Endothelial cell of umbilical vein (primary cell): ENCODE measurements at places on chromosomes 13 and 19.

GRCh38 chr19:10686193-10686592 lies 15.0 kb upstream of the QTRT1 start:
- no peak overlapping the region for H3K27ac ChIP-seq
- H3K27me3 ChIP-seq, result no peaks in the 10 kb centered on the region
- peaks cover 28% of the 10 kb centered on the region for H3K36me3 ChIP-seq
- no peak for DNase-seq

GRCh38 chr19:13173139-13173737 lies 23.0 kb downstream of the IER2 start:
- no peaks in the 10 kb centered on the region for H3K36me3 ChIP-seq
- no peak overlapping the region for H3K4me3 ChIP-seq
- no peak for DNase-seq
- H3K27ac ChIP-seq, result no peak overlapping the region
- no peaks in the 10 kb centered on the region for H3K27me3 ChIP-seq
- peaks cover 14% of the 10 kb centered on the region for H3K4me1 ChIP-seq

DNA sequence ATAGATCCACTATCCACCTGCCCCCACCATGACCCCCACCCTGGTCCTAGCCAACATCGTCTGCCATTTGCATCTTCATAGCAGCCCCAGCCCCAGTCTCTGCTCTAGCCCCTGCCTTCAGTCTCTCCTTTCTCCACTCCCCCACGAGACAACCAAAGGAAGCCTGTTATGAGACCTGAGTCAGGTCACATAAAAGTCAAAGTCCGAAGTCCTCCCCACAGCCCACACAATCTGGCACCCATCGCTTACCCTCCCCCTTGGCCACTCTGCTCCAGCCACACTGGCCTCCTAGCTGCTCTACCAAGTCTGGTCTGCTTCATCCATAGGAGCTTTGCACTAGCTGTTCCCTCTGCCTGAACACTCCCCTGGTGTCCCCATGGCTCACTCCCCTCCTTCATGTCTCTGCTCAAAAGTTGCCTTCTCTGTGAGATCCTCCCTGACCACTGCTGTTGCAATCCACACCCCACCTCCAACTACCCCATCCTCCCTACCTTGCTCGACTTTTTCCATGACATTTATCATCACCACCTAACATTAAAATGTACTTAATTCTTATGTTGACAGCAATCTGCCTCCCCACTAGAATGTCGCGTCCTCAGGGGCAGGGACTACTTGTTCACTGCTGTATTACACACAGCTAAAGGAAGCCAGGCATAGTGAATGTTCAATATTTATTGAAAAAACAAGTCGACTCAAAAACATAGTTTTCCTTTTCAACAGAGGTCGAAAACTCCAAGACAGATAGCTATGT lies 1.2 kb upstream of the PLEKHG2 start:
- no peaks in the 10 kb centered on the region for H3K27me3 ChIP-seq
- peaks cover 40% of the 10 kb centered on the region for H3K4me1 ChIP-seq
- no peak for DNase-seq
- peak overlapping the region; percentile 51 for H3K27ac ChIP-seq
- peak overlapping the region; percentile 12 for H3K4me3 ChIP-seq

- peaks cover 11% of the 10 kb centered on the region for H3K4me1 ChIP-seq
- peak overlapping the region; percentile 70 for H3K27ac ChIP-seq
- H3K27me3 ChIP-seq, result no peaks in the 10 kb centered on the region
- H3K36me3 ChIP-seq, result peaks cover 2% of the 10 kb centered on the region
- H3K4me3 ChIP-seq, result no peak overlapping the region
Observed at GRCh38 chr19:44684892-44685863, 13.8 kb upstream of the CEACAM16 start.

- H3K27me3 ChIP-seq, result peaks cover 25% of the 10 kb centered on the region
- H3K4me1 ChIP-seq, result no peaks in the 10 kb centered on the region
- no peak overlapping the region for H3K4me3 ChIP-seq
- no peak for DNase-seq
Observed at GRCh38 chr13:110113284-110113764, 193.6 kb downstream of the COL4A1 start.

GRCh38 chr13:35793823-35794222 lies 317.3 kb upstream of the MAB21L1 start:
- no peak for DNase-seq
- no peak overlapping the region for H3K4me3 ChIP-seq
- no peaks in the 10 kb centered on the region for H3K27me3 ChIP-seq
- no peak overlapping the region for H3K27ac ChIP-seq
- H3K36me3 ChIP-seq, result no peaks in the 10 kb centered on the region

DNA sequence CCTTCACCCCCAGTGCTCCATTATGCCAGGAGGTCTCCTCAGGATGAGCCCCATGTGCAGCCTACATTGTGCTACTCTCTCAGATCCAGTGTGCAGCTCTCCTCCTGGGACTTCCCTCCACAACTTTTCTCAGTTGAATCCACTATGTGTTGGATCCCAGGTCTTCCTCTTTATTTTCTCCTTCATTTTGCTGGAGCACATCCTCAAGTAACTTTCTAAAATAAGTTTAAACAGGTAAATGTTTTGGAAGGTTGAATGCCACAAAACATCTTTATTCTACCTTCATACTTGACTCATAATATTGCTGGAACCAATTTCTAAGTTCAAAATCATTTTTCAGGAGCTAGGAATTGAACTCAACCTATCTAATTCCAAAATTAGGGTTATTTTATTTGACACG lies 52.1 kb downstream of the C13orf46 start:
- H3K27me3 ChIP-seq, result peaks cover 7% of the 10 kb centered on the region
- no peak overlapping the region for H3K27ac ChIP-seq
- no peak for DNase-seq
- no peaks in the 10 kb centered on the region for H3K4me1 ChIP-seq
- no peak overlapping the region for H3K4me3 ChIP-seq

DNA sequence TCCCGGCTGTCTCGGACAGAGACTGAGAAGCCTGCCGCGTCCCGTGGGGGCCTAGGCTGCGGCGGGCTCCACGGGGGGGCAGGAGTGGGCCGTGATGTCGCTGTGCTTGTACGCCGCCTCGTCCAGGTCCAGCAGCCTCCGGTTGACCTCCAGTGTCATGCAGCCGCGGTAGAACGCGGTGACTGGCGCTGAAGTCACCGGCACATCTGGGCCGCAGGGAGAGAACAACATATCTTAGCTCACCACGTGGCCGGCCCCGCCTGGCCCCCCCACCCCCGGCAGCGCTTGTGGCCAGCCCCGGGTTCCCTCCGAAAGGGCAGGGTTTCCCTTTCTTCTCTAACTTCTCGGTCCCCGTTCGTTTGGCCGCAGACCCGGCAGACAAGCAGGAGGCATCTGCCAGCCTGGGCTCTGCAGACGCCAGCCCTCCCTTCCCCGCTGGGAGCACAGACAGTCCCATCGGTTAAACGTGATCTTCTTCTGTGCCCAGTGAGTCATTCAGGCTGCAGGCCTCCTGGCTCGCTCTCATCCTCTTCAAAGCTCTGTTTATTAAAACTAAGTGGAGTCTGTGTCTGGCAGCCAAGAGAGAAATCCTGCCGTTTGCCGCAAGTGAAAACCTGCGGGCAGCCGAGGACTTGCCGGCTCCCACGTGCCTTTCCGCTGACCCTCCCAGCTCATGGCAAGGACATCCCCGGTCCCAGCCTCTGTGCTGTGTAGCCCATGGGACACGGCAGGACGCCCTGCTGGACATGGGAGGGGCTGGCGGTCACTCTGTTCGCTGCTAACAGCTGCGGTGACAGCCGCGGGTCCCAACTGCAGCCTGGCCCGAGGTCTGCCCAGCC lies 42.8 kb downstream of the GAS6 start:
- DNase-seq, result peak; percentile 41
- peaks cover 6% of the 10 kb centered on the region for H3K4me1 ChIP-seq
- peaks cover 13% of the 10 kb centered on the region for H3K36me3 ChIP-seq
- H3K27ac ChIP-seq, result no peak overlapping the region

GRCh38 chr13:40994581-40995230 lies 24.4 kb downstream of the ELF1 start:
- H3K27me3 ChIP-seq, result no peaks in the 10 kb centered on the region
- H3K4me1 ChIP-seq, result no peaks in the 10 kb centered on the region
- DNase-seq, result no peak
- H3K27ac ChIP-seq, result no peak overlapping the region
- no peaks in the 10 kb centered on the region for H3K36me3 ChIP-seq

GRCh38 chr19:45514376-45515051 lies 7.2 kb downstream of the VASP start:
- H3K4me3 ChIP-seq, result no peak overlapping the region
- no peak for DNase-seq
- H3K4me1 ChIP-seq, result peaks cover 29% of the 10 kb centered on the region
- H3K27me3 ChIP-seq, result no peaks in the 10 kb centered on the region
- peak overlapping the region; percentile 23 for H3K27ac ChIP-seq

DNA sequence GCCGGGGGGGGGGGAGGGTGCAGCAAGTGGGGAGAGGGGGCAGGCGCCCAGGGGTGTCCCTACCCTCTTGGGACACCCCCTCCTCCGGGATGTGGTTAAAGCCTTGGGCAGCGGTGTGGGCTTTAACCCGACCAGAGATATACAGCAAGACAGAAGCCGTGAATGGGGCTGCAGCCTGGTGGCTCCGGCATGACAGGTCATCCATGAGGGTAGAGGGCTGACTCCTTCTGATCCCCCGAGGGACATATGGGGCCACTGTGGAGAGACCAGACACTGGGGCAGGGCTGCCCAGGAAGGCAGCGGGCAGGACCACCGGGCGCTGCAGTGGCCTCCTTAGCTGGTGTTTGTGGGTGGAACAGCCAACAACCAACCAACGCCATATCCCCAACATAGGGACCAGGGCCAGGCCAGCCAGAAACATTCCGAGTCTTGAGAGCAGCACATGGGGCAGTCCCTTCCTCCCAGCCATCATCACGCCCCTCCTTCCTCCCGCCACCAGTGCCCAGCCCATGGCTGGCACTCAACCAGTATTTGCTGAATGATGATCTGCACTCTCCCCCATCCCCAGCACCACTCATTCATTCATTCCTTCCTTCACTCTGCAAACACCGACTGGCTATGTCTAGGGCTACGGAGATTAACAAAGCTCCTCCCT lies 18.2 kb downstream of the ELAVL1 start:
- no peak for DNase-seq
- H3K36me3 ChIP-seq, result peaks cover 55% of the 10 kb centered on the region
- H3K4me3 ChIP-seq, result no peak overlapping the region
- H3K27ac ChIP-seq, result no peak overlapping the region

DNA sequence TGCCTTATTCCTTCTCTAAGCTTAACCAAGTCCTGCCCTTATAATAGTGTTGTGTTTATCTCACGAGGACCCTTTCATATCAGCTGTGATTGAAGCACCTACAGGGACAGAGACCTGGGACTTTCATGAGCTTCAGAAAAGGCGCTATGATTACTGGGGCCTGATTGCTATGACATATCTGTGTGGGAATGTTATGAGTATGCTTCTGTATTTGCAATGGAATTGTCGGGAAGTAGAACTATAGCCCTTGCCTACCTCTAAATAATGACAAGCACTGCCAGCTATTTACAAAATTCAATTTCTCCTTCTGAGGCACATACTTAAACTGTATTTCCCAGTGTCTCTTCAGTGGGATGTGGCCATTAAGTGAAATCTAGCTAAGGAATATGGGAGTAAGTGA lies 191.5 kb downstream of the LHFPL6 start:
- H3K4me3 ChIP-seq, result no peak overlapping the region
- no peak overlapping the region for H3K27ac ChIP-seq
- H3K4me1 ChIP-seq, result peaks cover 23% of the 10 kb centered on the region
- H3K36me3 ChIP-seq, result no peaks in the 10 kb centered on the region
- no peaks in the 10 kb centered on the region for H3K27me3 ChIP-seq
